ENCODE measurements at places on chromosomes 7 and 10.

DNA sequence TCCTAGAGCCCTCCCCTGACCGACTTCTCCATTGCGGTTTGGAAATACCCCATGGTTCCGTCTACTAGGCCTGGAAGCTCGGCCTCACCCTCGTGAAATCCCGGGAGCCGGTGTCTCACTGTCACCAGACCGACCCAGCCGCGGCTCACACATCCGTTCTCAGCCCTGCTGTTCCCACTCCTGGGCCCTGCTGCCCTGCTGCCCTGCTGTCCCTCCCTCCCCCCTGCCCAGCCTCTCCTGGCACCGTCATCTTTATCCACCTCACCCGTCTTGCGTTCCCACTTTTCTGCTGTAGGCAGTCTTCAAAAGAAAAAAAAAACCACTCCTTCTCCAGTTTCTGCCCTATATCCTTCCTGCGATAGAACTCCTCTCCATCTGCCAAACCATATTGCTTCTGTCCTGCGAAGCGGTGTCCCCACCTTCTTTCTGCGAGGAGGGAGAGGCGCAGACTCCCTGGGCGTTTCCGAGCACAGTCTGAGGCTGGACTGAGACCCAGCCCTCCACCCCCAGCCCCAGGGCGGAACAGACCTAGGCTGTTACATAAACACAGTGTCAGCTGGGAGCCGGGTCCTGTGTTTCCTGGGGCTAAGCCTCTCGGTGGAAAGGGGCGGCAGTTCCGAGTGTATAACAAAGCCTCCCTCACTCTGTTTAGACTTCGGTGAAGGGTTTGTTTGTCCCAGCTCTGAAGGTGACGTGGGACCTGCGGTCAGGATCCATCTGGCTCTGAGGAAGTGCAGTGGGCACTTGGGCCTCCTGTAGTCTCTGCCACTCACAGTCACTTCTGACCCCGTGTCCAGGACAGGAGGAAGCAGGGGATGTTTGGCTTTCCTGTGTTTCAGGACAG, 2.8 kb downstream of the AGAP3 start:
- DNase-seq: peak; percentile 22

DNA sequence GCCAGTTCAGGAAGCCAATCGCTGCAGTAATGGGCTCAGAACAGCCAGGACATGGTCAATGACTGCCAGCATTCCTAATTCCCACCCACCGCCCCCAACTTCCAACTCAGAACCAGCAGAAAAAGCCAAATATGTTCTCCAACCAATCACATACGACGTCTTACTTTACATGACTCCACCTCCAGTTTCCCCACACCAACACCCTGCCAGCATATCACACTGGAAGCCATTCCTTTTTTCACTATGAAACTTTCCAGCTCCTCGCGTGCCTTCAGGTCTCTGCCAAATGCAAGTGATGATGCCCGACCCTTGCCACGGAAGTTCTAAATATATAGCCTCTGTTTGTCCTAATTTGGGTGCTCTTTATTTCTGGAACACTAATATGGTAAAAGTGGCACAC, 12.5 kb downstream of the NPS start:
- no peak for DNase-seq

GRCh38 chr10:28328346-28328745, 25.5 kb upstream of the MPP7 start:
- DNase-seq: no peak

GRCh38 chr7:39252916-39253315, 275.2 kb downstream of the POU6F2 start:
- DNase-seq: no peak

- no peak for DNase-seq
Measured at GRCh38 chr7:137985897-137986251, 16.0 kb downstream of the CREB3L2 start.

DNA sequence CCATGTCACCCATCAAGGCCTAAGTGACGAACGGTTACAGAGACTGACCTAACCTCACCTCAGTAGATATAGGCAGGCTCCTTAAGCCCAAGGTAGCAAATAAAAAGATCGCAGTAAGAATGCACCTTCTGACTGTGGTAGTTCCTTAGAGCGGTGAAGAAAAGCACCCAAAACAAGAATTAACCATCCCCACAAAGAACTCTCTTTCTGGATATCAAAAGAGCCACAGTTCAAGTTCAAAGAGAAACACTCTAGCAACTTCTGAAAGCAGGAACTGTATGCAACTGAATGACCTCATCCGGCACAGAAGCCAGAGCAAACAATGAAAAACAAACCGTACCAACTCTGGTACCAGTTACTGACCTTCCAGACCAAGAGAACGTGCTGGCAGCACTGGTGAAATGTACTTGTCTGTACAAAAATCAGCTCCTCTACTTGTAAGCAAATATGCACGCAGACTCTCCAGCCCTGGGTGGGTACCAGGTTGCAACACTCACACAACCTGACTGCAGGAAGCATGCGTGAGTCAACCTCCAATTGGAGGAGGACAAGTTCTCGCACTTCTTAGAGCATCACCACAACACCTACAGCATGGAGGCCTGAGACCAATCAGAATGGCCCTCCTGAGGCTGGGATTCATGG, 202.7 kb downstream of the FAM107B start:
- peak; percentile 83 for DNase-seq

GRCh38 chr7:37108615-37109014, 340.0 kb downstream of the ELMO1 start:
- DNase-seq: no peak

GRCh38 chr7:143227806-143228205, 6.0 kb downstream of the TAS2R40 start:
- DNase-seq: no peak

DNA sequence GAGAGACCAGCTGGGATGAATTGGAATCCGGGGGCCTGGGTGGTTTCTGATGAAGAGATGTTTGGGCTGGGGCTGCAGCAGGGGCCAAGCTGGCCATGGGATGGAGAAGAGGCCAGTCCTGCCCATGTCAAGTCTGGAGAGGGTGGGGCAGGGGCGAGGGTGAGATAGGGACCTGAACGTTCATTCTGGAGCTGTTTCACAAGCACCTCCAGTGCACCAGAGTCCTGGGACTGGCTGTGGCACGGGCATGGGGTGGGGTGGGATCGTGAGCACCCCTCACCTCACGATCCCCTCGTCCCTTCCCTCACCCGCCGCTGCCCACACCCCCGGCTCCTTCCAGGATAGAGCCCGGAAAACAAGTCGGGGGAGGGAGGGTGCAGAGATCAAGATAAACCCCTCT, 25.8 kb upstream of the PSMG3 start:
- no peak for DNase-seq

DNA sequence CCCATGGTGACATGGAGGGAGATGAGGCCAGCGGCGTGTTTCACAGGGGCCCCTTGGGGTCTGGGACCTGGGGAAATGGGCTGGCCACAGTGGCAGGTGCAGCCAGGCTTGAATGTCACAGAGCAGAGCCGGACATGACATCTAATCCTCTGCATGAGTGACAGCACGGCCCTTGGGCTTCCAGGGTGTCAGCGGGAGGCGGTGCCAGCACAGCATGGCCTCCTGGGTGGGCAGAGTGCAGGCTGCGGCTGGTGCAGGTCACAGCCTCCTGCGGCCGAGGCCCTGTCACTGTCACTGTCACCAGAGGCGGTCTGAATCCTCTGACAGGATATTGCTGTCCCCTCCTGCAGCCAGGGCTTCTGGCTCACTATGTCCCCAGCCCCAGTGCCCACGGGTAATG, 18.2 kb downstream of the BHLHA15 start:
- DNase-seq: no peak

DNA sequence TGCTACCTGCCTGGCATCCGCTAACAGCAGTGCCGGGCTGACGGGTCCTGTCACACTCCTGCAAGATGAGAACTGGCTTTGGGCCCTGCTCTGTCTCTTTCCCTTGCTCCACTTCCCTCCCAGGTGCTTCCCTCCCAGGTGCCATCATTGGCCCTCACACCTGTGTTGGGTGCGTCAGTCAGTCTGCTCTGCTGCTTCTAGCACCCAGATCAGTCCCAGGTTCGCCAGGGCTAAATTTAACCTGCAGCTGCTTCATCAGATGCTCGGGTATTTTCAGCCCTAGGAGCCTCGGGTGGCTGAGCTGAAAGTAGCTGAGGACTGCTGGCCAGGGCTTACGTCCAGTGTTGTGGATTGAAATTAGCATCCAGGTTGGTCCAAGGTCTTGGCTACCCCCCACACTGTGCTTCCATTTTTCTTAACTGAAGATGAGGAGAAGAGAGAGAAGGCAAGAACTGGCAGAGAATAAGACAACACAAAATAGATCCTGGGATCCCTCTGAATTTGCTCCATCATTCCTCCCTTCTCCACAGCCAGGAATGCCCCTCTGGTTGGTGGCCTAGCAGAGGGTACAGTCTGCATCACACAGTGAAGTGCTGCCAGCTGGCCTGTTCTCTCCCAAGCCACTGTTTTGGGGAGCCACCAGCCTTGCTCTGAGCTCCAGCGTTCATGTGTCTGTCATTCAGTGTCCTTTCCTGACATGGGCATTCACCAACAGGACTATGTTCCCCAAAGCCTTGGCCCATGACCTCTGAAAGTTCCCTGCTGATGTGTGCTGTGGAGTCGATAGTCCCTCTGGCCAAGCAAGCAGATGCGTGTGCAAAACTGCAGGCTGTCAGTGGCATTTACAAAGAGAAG, 65.9 kb upstream of the SYPL1 start:
- DNase-seq: no peak

GRCh38 chr7:105794741-105795729, 81.4 kb downstream of the ATXN7L1 start:
- DNase-seq: no peak

DNA sequence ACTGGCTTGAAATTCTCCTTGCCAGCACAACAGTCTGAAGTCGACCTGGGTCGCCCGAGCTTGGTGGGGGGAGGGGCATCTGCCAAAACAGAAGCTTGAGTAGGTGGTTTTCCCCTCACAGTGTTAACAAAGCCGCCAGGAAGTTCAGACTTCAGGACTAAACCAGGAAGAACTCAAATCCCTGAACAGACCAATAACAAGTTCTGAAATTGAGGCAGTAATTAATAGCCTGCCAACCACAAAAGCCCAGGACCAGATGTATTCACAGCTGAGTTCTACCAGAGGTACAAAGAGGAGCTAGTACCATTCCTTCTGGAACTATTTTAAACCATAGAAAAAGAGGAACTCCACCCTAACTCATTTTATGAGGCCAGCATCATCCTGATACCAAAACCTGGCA, 45.3 kb downstream of the LRRC72 start:
- no peak for DNase-seq

- no peak for DNase-seq
Measured at GRCh38 chr7:138154661-138155060, 78.4 kb downstream of the AKR1D1 start.

DNA sequence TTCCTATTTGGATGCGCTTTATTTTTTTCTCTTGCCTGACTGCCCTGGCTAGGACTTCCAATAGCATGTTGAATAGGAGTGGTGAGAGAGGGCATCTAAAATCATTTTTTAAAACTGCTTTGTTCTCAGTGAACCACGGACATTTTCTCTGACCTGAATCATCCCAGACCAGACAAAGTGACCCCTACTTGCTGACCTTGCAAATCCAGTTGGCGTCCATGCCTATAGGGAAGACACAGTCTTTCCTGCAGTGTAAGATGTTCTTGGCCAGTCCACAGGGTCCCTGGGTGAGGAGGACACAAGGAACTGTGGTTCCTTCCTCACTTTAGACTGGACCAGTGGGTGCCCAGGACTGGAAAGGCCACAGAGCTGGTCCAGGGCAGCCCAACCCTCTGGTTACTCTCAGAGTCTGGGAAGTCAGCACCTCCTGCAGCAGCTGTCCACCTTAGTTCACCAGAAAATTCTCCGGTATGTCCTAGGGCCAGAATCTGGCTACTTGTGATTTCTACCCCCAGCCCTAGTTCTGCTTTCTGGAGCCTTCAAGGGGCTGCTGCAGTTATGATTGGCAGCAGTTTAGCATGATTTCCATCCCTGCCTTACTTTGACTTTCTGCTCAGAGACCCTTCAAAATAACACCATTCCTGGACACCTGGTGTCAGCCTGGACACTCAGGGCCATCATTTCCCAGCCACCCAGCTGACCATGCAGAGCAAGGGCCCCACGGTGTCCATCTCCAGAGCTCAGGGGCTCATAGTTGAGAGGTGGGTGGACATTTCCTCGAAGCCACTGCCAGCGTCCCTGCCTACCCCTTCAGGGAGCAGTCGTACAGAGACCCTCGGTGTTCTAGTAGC, 19.3 kb downstream of the VIPR2 start:
- DNase-seq: no peak

- DNase-seq: no peak
Measured at GRCh38 chr7:74069790-74070618, 13.6 kb upstream of the LIMK1 start.

GRCh38 chr10:58784361-58784760, 271.7 kb downstream of the BICC1 start:
- DNase-seq: no peak

- no peak for DNase-seq
Measured at GRCh38 chr7:151568956-151569940, 49.6 kb upstream of the RHEB start.

- no peak for DNase-seq
Measured at GRCh38 chr7:24214670-24215069, 69.3 kb upstream of the NPY start.

GRCh38 chr10:105413997-105414396, 772.9 kb downstream of the SORCS3 start:
- DNase-seq: no peak

- DNase-seq: no peak
Measured at GRCh38 chr10:97220355-97220754, 34.6 kb upstream of the SLIT1 start.

- DNase-seq: no peak
Measured at GRCh38 chr7:117908031-117908795, 35.0 kb upstream of the CTTNBP2 start.

- DNase-seq: peak; percentile 90
Measured at GRCh38 chr10:110225756-110226542, 18.5 kb downstream of the MXI1 start.

GRCh38 chr10:67923551-67923950, 39.1 kb downstream of the SIRT1 start:
- no peak for DNase-seq

GRCh38 chr7:106376026-106376799, 91.4 kb upstream of the NAMPT start:
- no peak for DNase-seq

GRCh38 chr10:95237376-95238170, 43.5 kb downstream of the ACSM6 start:
- DNase-seq: no peak

- no peak for DNase-seq
Measured at GRCh38 chr10:32259551-32259950, 87.4 kb downstream of the EPC1 start.

DNA sequence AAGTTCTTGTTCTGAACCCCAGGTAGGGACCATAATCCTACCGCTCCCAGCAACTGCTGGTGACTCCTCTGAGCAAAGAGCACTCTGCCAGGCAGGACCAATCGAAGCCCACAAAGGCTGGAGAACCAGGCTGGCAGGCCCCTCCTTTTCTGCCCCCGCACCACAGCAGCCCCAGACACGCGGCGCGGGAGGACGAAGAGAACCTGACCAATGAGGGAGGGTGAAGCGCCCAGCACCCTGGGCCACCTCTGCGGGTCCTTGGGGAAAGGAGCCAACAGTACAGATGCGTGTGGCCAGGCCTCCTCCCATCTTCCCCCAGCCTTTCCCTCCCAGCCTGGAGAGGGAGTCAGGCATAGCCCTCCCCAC, 25.9 kb downstream of the CTBP2 start:
- DNase-seq: no peak

GRCh38 chr10:454860-455259, 234.6 kb downstream of the DIP2C start:
- DNase-seq: no peak

Data from CD4-positive, alpha-beta T cell treated with Interleukin-4 for 4 hours (primary cell).